T follicular helper cell (primary cell): ENCODE measurements at places on chromosomes 16 and 17.
A peak's percentile ranks its signal among the peaks of the same experiment; 100 is the strongest.

DNA sequence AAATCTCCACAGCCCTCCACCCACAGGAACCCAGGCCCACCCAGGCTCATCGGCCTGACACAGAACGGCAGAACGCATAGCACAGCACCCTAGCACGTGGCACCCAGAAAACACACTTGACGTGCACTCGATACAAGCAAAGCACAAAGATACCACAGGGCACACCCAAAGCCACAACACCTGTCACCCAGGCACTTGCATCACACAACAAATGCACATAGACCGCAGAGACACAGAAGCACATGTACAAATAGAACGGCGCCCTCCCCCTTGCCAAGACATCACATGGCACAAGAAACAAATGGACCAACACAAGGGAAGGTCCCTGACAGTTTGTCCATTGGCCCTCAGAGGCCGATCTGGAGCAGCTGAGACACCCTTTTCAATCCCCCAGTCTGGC, 147.7 kb upstream of the WSCD1 start:
- no peak for DNase-seq

DNA sequence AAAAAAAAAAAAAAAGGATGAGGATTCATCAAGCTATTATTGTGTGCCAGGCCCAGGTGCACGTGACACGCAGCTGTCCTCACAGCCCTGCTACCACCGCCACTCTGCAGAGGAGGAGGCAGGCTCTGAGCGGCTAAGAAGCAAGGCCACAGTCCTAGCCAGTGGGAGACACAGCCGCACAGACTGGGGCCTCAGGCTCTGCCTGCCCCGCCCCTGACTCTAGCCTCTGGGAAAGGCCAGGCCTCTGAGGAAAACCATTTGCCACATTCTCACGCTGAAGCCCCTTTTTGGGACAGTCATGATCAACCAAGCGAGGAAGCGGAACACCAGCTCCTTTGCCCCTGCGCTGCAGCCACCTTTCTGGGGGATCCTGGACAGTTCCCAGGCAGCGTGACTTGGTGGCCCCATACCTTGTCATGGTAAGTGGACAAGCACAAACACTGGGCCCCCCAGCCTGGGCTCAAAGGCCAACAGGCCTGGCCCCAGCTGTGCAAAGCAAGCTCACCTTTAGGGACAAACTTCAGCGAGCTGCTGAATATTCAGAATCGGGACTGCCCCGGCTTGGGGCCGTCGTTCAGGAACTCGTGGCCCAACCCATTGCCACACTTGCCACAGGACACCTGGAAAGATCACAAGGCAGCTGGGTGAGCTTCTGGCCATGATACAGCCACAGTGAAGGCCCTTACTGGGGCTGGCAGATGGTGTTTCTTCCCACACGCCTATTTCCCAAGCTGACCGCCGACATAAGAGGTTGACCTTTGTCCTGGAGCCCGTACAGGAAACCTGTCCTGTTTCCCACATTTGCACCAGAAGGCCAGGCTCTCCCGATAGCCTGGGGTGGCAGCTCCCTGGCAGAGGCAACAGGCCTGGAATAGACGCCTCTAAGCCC, 2.5 kb downstream of the MSRB1 start:
- no peak for DNase-seq

GRCh38 chr16:30728899-30729672, 19.1 kb upstream of the PHKG2 start:
- DNase-seq = no peak

- no peak for DNase-seq
Measured at GRCh38 chr16:86158688-86159360, 259.9 kb downstream of the IRF8 start.

- no peak for DNase-seq
Measured at GRCh38 chr17:64767269-64767997, 105.3 kb upstream of the SMURF2 start.

DNA sequence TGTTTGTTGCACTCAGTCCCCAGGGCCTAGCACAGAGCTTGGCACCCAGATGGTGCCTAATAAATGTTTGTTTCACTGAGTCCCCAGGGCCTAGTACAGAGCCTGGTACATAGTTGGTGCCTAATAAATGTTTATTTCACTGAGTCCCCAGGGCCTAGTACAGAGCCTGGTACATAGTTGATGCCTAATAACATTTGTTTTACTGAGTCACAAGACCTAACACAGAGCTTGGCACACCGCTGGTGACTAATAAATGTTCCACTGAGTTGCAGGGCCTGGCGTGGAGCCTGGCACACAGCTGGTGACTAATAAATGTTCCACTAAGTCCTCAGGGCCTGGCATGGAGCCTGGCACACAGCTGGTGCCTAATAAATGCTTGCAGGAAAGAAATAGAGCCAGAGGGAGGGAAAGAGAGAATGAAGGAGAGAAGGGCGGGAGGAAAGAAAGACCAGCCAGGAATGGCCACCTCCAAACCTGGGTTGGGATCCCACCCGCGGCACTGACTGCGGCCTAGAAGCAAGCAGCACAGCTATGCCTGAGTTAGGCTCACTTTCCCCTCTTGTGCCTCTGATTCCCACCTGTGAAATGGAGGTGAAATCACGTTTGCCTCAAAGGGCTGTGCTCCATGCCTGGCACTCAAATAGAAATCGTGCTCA, 7.5 kb downstream of the SLC5A11 start:
- DNase-seq = no peak

DNA sequence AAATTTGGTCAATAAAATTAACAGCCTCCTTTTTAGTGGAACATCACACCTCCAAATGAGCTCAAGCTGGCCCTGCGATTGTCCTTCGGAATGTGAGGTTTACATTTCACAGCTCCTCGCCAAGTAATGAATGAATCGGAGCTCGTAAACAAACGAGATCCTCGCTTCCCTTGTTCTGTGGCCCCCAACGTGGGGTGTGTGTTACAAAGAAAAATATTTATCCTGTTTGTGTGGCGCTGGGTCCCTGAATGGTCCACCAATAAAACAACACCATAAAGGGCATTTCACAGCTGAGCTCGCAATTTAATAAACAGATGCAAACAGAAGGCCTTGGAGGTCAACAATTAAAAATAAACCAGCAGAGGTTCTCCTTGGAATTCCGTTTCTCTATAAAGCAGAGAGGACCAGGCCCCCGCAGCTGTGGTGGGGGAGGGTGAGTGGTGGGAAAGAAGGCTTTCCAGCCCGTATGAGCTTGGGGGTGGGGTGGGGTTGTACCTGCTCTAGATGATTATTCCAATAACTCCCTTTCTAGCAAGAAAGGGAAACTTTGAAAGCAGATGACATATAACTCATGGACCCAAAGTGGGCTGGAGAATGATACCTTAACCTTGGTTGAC, 393.9 kb upstream of the SALL1 start:
- no peak for DNase-seq

- DNase-seq = no peak
Measured at GRCh38 chr17:48100591-48101011, 677 bp downstream of the CBX1 start.

- DNase-seq = no peak
Measured at GRCh38 chr16:55001931-55002330, 71.3 kb downstream of the IRX5 start.

DNA sequence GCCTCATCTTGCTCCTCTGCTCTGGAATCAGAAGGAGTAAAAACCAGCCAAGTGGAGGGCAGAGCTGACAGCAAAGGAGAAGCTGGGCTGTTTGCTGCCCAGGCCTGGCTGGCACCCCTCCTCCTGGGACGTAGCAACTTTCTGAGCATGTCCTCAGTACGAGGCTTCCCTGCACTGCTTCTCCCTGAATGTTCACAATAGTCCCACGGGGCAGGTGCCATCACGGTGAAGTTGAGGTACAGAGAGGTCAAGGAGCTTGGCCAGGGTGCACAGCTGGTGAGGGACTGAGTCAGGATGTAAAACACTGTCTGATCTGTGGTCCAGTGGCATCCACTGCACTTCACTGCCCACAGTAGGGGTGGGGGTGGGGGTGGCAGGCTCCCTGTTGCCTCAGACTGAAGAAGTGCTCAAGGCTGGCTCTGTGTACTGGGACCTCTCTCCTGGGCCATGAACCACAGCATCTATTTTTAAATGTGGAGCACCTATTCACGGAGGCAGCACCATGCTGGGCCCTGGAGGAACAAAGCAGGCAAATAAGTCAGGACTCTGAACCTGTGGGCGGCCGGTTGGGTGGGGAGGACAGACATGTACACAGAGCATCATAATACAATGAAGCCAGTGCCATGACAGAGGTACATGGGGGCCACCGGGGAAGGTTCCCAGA, 369.5 kb downstream of the SEC14L1 start:
- DNase-seq = no peak

DNA sequence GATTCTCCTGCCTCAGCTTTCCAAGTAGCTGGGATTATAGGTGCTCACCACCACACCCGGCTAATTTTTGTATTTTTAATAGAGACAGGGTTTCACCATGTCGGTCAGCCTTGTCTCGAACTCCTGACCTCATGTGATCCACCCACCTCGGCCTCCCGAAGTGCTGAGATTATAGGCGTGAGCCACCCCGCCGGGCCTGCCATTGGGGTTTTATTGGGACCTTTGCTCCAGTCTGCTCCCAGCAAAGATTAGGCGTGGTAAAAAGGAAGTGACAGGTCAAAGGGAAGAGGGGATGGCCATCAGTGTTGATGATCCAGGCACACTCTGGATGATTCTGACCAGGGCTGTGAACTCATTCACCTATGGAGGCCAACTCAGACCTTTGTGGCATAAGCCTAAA, 20.5 kb downstream of the MYLK3 start:
- no peak for DNase-seq

GRCh38 chr17:35731239-35731916, at the start of gene RASL10B:
TSS of gene RASL10B (plus strand) at chr17:35731639. CDS start at chr17:35735185, 3,546 bp downstream.
- DNase-seq = peak; percentile 16

DNA sequence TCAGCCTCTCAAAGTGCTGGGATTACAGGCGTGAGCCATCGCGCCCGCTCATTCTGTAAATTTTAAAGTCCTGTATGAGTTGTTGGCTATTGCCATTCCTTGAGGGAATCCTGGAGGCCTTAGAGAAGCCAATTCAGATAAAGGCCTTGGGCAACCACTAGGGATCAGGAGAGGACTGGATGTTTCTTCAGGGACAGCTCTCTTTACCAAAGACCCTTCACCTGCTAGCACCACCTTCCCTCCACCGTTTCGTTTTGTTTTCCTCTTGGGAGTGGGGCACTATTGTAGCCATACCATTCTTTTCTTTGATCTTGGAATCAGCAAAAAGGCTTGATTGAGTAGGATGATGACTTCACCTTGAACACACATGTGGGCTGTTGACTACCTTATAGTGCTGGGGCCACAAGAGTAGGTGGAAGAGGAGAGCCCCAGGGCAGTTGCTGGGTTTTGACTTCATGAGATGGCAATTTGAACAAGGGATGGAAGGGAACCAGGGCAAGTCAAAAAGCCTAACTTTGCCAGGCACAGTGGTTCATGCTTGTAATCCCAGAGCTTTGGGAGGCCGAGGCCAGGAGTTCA, 7.0 kb upstream of the ANKRD40CL start:
- DNase-seq = no peak

DNA sequence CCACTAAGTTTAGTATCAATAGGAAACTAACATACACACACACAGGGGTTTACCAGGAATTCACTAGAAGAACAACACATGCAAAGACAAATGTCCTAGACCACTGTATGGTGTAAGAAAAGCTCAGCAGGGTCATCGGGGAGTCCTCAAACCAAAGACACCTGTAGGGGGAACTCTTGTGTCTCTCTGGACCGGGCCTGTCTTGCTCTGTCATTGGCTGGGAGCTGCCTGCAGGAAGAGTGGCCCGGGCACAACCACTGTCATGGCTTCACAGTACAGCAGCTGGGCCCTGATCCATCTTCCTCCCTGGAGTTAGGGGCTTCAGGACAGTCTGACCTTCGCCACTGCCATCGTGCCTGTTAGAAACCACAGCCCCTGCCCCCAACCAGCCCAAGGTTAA, 263.6 kb upstream of the DYNLRB2 start:
- DNase-seq = no peak

DNA sequence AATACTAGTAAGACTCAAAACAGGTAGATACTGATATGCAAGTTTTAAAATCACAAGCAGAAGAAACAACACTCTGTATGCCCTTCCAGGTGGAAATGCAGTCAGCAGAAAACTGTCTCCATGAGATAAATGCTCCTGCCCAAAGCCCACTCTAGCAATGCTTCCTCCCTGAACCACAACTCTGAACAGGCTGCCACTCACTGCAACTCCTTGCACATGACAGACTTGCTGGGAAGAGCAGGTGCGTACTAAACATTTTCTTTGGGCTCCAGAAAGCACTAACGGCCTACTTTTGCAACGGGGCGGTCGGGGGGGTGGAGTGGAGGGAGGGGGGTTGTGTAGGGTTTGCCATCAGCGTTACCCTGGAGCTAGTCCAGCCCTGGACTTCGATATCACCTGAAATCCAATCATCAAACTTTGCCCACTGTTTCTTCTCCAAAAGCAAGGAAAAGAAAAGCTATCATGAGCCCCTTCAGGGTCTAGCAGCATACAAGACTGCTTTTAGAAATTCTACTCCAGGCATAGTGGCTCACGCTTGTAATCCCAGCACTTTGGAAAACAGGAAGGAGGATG, 46.1 kb downstream of the ANKRD11 start:
- no peak for DNase-seq

DNA sequence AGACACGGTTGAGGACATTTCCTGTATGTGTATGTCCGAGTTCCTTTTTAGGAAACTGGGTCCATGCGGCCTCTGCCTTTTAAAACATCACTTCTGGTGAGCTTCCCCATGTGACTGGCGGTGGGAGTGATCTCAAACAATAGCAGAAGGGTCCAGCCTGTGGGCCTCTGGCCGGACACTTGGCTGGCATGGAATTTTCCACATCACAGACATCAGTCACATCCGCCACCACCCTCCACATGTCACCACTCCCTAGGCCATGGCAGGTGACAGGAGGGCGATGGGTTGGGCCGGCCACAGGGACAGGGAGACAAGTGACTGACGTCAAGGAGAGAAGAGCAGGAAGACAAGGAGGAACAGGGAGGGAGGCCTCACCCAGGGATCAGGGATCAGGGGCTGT, 83.7 kb downstream of the DNAH17 start:
- no peak for DNase-seq

- peak; percentile 31 for DNase-seq
Measured at GRCh38 chr17:68011199-68011665, 15.0 kb upstream of the C17orf58 start.

GRCh38 chr17:79979221-79979741, 56.4 kb downstream of the TBC1D16 start:
- no peak for DNase-seq

DNA sequence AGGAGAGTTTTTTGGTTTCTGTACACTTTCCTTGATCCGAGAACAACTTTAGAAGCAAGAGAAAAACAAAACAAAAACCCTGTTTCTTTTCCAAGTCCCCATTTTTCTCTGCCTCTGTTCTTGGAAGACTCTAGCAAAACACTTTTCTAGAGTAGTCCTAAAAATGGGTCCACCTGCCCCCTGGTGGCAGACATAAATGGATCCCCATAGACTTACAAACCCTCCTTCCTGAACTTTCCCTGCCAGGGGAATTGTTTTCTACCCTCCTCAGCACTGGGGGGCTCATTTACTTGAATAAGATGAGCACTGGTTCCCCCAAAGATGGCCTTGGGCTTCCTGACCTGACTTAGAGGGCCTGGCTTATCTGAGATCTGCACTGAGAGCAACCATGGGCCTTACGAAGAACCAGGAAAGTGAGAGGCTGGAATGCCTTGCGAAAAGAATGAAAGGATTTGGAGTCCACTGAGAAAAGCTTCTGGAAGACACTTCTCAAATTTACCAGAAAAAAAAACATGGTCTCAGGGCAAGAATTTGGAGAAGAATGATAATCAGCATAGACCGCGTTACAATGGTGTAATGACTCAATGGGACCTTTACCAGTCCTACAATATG, 48.0 kb upstream of the CDYL2 start:
- DNase-seq = no peak

- DNase-seq = no peak
Measured at GRCh38 chr16:67663151-67663876, 2.6 kb downstream of the PARD6A start.

- peak; percentile 50 for DNase-seq
Measured at GRCh38 chr16:88759245-88759975, 25.6 kb downstream of the PIEZO1 start.

GRCh38 chr16:87698241-87698640, 67.5 kb downstream of the KLHDC4 start:
- no peak for DNase-seq
